ENCODE measurements at places on chromosomes 7 and 10. TPM values are rescaled to one million over a fixed set of nuclear protein-coding genes. Genes with fewer than 3 reads are reported as not detected.

GRCh38 chr7:108287857-108288256 is 157.7 kb upstream of the LAMB4 start:
- no peak for DNase-seq

DNA sequence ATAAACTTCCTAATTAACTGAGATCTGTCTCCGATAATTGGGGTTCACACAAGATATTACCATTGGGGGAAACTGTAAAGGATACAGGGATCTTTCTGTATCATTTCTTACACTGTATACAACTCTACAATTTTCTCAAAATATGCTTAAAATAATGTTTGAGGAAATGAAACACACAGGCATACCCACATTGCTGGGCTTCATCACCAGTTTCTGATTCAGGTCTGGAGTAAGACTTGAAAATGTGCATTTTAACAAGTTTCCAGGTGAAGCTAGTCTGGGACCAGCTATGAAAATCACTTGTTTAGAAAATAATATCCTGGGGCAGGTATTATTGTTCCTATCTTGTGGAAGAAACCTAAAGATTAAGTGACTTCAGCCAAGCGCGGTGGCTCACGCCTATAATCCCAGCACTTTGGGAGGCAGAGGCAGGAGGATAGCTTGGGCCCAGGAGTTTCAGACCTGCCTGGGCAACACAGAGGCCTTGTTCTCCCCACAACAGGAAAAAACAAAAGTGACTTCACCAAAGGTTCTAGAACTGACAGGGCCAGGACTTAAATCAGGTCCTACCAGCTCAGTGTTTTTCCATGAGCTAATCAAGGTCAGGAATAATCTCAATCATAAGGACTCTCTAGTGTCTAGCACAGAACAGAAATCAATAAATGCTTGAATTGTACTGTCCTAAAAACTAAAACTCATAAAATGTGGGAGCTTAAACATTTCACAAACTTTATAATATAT is 12.6 kb downstream of the TOMM7 start:
- no peak for DNase-seq

- no peak for DNase-seq
Observed at GRCh38 chr10:86867149-86867548, 90.3 kb downstream of the MMRN2 start.

GRCh38 chr7:78993341-78993740 is 460.1 kb downstream of the MAGI2 start:
- no peak for DNase-seq

DNA sequence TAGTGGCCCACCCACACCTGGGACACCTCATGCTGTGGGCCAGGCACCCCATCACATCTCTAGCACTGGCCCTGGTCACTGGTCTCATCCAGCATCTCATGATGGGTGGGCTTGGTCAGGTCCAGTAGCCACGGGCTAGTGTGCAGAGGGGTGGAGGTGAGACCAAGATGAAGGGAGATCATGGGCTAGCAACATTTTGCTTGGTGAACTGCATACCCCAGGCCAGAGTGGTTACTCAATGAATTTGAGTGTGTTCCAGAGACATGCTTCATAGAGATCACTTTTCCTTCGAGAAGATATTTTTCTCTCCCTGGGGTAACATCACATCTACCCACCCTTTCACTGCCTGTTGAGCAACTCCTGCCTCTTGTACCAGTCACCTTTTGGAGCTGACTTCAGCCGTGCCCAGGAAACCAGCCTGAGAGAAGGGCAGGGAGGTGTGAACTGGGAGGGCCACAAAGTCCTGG is 44.2 kb downstream of the MINDY4 start:
- no peak for DNase-seq

- DNase-seq = peak; percentile 68
Observed at GRCh38 chr7:517774-518629, 1.6 kb downstream of the PDGFA start.

GRCh38 chr10:88755753-88756152 is 4.1 kb upstream of the LIPN start:
- DNase-seq = no peak

- no peak for DNase-seq
Observed at GRCh38 chr10:110864662-110865140, 7.0 kb upstream of the PDCD4 start.

DNA sequence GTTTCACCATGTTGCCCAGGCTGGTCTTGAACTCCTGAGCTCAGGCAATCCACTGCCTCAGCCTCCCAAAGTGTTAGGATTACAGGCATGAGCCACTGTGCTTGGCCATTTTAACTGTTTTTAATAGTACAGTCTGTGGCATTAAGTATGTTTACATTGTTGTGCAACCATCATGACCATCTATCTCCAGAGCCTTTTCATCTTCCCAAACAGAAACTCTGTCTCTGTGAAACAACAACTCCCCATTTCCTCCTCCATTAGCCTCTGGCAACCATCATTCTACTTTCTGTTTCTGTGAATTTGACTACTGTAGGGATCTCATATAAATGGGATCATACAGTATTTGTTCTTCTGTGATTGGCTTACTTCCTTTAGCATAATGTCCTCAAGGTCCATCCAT is 48.3 kb upstream of the SEPHS1 start:
- no peak for DNase-seq

GRCh38 chr10:26799342-26799741 is 61.4 kb downstream of the ABI1 start:
- DNase-seq = no peak

DNA sequence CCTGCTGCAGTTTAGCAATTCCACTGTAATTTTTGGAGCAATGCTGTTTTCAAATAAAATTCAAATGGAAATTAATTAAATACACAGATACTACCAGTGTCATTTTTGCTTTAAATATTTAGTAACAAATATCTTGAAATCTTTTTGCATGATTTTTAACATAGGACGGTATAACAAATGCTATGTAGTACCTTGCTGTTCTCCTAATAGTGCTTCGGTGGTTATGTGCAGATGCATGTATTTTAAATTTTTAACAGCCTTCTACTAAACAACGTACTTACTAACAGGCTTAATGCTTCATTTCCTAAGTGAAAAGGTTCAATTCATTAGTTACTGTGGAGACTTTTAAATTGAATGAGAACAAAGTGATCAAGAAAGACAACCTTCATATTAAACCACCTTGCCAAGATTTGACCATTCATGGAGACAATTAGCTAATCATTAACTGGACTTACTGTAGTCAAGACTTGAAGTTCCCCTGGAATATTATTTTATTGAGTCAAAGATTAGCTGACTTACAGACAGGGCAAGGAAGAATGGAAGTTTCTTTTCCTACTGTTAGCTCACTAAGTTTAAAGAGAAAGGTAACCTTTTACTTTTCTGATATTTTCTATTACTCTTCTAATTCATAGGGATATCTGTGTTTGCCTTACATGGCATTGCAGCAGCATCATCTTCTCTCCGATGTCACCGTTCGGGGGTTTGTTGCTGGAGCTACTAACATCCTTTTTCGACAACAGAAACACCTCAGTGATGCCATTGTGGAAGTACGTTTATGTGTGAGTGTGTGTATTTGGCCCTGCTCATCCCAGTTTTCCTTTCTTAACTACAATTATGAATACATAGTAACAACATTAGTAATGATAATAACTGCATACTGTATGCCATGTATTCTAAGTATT is 74.3 kb downstream of the AVL9 start:
- DNase-seq = no peak

DNA sequence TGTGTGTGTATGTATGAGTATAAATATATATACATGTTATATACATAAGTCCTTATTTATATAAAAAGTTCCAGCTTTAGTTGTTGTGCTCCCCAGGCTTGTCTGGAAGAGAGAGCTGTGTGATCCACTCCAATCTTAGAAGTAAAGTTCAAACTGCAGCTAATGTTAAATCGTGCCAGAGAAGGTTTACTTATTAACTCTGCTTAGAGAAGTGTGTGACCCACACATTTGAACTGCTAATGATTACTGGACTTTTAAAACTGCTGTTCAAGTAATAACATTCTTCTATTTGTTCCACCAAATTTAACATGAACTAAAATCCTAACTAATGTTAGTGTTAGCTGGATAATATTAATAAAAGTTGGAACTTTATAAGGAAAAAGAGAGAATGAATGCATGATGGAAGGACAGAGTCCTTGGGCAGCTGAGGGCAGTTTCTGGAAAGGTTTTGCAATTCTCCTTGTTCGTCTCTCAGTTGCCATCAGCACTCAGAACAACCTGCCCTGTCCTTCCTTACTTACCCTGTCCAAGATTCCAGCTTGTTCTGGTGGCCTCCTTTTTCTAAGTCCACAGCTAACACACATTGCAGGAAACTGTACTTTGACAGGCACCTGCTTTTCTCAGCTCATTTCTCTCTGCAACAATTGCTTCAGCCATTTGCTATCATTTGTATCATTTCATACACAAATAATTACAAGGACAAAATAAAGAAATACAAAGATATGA is 162.6 kb downstream of the FAM107B start:
- no peak for DNase-seq

CUTC gene
- total RNA-seq = 30.9 TPM
